ENCODE measurements at places on chromosomes 5 and 9. TPM values are rescaled to one million over a fixed set of nuclear protein-coding genes. Genes with fewer than 3 reads are reported as not detected.
A peak's percentile ranks its signal among the peaks of the same experiment; 100 is the strongest.

DNA sequence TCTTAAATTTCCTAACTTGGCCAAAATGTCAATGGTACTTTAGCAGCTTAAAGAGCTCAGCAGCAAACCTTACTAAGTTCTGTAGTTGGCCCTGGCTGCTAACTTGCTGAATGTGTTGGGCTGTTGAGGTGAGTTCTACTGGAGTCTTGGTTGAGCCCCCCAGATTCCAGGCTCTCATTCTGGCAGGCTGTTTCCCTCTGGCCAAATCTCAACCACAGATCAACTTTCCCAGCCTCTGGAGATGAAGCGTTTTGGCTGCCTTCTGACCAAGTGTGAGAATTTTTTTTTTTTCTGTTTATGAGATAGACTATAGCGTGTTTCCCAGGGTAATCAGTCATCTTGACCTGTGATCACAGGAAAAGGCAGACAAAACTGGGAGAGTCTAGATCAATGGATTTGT lies 343.7 kb downstream of the EBF1 start:
- H3K27ac ChIP-seq = no peak overlapping the region
- no peak for DNase-seq
- no peaks in the 10 kb centered on the region for H3K4me1 ChIP-seq
- no peaks in the 10 kb centered on the region for H3K27me3 ChIP-seq

GRCh38 chr5:14445576-14446290 lies 135.9 kb upstream of the OTULINL start:
- H3K27me3 ChIP-seq = no peaks in the 10 kb centered on the region
- DNase-seq = no peak
- H3K36me3 ChIP-seq = no peaks in the 10 kb centered on the region
- H3K4me3 ChIP-seq = no peak overlapping the region
- H3K4me1 ChIP-seq = no peaks in the 10 kb centered on the region

DNA sequence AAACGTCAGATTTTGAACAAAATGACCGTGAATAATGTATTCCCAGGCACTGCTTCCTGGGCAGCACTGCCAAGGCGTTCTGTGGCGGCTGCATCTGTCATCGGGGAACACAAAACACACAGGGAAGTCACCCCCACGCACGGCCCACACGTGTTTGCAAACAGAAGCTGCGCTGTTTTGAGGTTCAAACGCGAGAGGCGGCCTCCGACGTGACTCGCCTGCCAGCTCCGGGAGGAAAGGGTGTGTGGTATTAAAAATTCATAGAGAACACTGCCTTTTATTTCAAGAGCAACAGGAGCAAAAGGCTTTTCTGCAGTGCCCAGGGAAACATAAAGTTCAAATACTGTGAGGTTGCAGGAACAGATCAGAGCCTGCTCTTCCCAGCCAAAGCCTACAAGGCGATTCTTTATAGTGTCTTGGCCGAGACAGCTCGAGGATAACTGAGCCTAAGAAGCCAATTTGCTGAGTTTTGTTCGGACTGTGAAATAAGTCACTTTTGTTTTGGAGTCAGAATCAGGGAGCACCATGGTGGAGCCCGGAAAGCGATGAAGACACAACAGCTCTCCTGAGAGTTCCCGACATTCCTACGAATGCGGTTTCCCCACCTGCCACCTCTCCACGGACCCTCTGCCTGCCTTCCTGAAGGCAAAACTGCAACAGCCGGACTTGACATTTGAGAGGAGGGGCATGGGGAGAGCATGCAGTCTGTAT lies 115.3 kb upstream of the IRX2 start:
- no peaks in the 10 kb centered on the region for H3K4me1 ChIP-seq
- H3K36me3 ChIP-seq = no peaks in the 10 kb centered on the region

Gene SPINK1
- total RNA-seq = not detected

DNA sequence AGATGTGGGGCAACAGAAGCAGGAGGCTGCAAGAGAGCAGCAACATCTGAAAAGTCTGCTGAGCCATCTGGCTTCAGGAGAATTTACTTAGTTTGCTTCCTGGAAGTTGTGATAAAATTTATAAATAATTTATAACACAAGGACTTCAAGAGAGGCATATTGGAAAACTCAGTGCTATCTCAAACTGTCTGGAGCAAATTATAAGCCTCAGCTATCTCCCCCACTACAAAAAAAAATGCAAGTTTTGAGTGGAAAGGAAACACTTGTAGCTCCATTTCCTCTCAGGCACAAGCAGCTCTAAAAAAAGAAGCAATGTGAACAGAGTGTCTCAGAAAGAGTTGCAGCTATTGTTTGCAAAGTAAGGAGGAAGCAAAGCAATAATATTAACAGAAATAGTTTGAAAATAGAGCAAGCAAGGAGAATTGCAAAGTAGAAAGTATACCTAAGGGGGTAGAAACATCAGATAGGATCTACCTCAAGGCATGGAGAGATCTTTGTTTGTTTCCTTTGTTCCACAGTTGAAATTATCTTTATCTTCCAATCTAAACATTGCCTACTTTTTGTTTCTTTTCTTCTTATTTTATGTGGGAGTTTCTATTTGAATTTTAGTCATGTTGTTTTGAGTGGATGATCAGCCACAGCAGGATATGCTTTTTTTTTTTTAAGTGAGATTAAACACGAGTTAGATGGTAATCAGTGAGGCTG lies 55.9 kb upstream of the IL6ST start:
- no peaks in the 10 kb centered on the region for H3K4me1 ChIP-seq
- no peaks in the 10 kb centered on the region for H3K27me3 ChIP-seq
- no peak overlapping the region for H3K4me3 ChIP-seq
- no peaks in the 10 kb centered on the region for H3K36me3 ChIP-seq
- DNase-seq = peak; percentile 51
- H3K27ac ChIP-seq = no peak overlapping the region

Gene TAF11L5
- not detected for total RNA-seq

GRCh38 chr5:90214991-90215390 lies 194.6 kb downstream of the CETN3 start:
- no peak for DNase-seq
- H3K27me3 ChIP-seq = no peaks in the 10 kb centered on the region
- H3K4me3 ChIP-seq = no peak overlapping the region
- no peak overlapping the region for H3K27ac ChIP-seq
- H3K4me1 ChIP-seq = no peaks in the 10 kb centered on the region

Gene TLE1
- 44.5 TPM for total RNA-seq

- no peak for DNase-seq
- no peak overlapping the region for H3K4me3 ChIP-seq
- no peak overlapping the region for H3K27ac ChIP-seq
- no peaks in the 10 kb centered on the region for H3K36me3 ChIP-seq
- no peaks in the 10 kb centered on the region for H3K4me1 ChIP-seq
Measured at GRCh38 chr9:90502134-90502533, 140.5 kb downstream of the DIRAS2 start.

Gene SPINK13
- not detected for total RNA-seq

Measured in natural killer cell (primary cell).